Stimulated activated CD8-positive, alpha-beta memory T cell treated with anti-CD3 and anti-CD28 coated beads, Interleukin-4, amount 100 ng/mL, for 1 hour (primary cell): ENCODE measurements at places on chromosomes 6 and 20.

DNA sequence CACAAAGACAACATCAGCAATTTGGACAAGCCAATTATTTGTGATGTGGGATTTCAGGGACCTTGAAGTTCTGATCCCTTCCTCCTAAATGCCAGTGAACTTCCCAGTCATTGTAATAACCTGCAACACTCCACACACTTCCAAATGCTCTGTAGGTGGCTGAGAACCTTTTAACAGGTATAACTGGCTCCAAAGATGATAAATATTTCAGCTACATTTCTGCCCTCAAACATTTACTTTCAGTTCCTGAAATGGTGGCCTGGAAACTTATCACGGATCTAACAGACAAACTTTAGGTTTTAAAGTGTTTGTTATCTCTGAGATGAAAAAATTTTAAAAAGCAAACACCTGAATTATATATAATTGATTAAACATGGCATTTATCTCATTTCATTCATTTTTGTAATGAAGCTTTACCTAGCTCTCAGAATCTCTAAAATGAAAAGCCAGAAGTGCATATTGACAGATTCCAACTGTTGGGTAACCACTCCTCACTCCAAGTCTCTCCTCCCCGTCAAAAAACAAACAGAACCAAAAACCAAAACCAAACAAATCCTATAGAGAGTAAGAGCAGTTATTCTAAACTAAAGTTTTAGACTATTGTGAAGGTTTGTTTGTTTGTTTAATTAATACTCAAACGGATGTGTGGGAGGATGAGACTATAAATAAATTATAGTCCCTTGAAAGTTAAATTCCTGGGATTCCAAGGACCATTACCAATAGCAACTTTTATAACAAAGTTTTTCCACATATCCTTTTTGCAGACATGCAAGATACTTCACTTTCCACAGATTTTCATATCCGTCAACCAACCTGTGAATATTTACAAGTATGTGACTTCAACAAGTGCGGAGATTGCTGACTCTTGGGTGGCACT lies 12.4 kb upstream of the KIAA0408 start:
- DNase-seq: no peak

- DNase-seq: no peak
These were observed 59.9 kb downstream of the EYA2 start for GRCh38 chr20:46954490-46955038.

- no peak for DNase-seq
These were observed 50.2 kb downstream of the HDAC2 start for GRCh38 chr6:113920663-113921267.

DNA sequence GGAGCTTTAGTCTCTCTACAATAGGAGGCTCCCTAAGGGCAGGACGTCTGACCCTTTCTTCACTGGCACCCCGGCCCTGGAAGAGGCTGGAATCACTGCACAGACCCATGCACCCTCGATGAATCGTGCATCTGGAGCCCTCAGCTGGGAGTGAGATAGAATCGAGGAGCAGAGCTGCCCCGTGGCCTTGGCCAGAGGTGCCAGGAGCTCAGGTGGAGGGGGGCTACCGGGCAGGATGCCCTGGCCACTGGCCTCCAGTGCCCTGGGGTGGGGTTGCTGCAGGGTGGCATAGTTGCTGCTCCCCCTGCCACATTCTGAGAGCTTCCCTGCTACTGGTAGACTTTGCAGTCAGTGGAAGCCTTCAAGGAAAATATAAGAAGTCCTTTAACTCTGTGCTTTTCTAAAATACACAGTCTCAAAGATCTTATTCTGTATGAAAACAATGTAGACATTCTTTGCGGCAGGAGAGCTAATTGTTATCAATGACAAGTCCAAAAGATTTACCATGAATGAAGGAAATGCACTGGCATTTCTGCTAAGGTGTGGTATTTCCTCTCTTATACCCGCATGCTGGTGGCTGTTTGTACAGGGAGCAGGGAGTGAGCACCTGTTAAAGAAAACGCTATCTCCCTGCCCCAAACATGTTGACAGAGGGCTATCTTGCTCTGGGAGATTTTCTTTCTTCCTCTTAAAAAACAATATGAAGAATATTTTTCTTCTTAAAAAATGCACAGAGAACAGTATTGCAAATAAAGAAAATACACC lies 122.8 kb downstream of the C6orf118 start:
- DNase-seq: no peak

GRCh38 chr6:107290491-107290890 lies 168.9 kb downstream of the PDSS2 start:
- no peak for DNase-seq

- no peak for DNase-seq
These were observed 236.3 kb downstream of the PTPRK start for GRCh38 chr6:128284128-128284527.

GRCh38 chr6:17878734-17879133 lies 108.7 kb downstream of the KIF13A start:
- DNase-seq: no peak

DNA sequence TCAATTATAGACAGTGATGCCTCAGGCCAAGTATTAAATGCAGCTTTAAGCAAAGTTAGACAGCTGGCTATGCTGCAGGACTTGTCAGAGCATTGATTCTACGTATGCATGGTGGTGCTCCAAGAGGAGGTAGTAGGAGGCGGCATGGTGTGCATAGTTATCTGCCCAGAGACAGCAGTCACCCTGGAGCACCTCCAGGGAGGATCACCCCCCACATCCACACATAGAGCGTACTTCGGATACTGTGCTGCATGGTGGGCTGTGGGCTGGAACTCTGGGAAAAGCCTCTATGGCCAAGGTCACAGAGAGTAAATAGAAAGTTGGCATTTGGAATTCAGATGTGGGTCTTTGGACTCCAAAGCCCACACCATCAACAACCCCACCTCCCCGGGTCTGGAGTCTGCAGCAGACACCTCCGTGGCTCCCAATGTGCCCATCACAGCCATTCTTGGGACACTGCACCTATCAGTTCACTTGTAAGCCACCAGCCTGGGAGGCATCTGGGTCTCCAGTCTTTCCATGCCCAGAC lies 64.5 kb upstream of the STX16 start:
- no peak for DNase-seq
